RCC 7860 (cell line): ENCODE measurements at places on chromosomes 1 and 21.
A peak's percentile ranks its signal among the peaks of the same experiment; 100 is the strongest.

DNA sequence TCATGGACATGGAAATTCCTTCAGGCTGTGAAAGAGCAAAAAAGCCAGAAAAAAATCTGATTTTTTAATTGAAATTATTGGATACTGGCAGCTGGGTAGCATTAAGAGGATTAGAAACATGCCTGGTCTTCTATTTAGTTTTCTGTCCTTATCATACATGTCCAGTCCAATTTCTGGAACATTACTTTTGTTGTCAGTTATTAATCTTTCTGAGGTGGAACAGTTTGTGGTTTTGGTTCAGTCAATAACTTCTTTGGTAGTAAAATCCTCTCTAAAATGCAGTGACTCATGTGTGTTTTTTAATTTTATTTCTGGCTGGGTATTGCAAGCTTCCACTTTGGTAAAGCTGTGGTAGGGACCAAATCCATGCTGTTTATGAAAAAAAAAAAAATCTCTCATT lies 687.0 kb upstream of the ADGRL2 start:
- DNase-seq: peak; percentile 19

- no peak for DNase-seq
Observed at GRCh38 chr1:235495551-235495950, 8.7 kb downstream of the B3GALNT2 start.

DNA sequence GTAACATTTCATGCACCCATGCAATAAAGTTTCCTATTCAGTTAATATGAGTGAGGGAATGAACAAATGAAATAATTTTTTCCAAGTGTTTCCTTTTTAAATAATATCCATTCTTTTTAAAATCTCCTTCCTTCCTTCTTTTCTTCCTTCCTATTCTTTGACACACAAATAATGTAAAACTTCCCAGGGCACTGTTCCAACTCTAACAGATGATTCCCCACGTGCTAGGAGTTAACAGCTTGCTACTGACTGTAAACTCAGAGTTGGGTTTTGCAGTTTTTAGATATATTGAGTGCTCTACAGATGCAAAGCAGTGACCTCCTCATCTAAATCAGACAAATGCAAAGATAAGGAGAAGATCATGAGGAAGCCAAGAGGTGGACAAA lies 54.0 kb upstream of the POU2F1 start:
- no peak for DNase-seq

DNA sequence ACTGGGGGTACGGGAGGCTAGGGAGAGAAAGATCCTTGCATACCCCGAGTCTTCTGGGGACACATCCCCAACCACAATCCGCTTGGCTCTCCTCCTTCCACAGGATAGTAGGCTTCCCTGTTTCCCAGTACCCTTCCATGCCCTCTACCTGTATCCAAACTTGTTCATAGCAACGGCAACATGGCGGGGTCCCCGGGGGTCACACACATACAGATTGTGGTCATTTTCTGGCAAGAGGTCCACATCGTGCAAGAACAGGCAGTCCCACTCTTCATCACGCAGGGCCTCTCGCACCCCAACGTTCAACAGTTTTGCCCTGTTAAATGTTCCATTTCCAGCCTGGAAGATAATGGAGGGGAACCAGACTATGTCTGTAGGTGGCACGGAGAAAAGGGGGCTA lies 3.6 kb downstream of the B4GALT3 start:
- no peak for DNase-seq

GRCh38 chr1:61979729-61980128 lies 214.9 kb upstream of the L1TD1 start:
- no peak for DNase-seq

- DNase-seq: no peak
Observed at GRCh38 chr1:143721024-143721373, 250.8 kb downstream of the FAM72C start.

DNA sequence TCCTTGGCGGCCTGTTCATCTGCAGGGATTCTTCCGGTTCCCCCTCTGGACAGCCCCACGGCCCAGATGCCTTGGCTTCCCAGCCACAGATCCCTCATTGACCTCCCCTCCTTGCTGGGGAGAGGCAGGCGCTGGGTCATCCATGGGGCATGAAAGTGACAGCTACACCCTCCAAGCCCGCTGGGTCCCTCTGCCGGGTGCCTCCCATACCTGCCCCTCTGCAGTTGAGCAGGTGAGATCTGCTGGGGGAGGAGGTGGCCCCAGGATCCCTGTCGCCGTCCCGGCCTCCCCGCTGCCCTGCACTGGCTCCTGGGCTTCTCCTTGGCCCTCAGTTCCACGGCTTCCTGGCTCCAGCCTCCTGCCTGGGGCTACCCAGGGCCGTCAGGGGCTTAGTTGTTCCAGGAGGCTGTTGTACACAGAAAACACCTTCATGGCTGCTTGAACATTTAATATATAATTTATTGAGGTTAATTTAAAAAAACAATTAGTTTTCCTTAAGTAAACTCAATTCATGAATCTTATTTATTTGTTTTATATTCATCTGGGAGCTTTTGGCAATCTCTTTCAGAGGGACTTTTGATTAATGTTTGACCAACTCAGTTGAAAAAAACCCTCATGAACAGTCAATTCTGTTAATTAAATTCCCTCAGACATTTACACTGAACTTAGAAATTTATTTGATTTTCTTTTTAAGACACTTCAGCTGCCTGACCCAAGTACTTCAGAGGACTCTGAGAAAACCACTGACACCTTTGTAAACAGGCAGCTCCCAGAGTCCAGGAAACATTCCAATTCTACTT lies 67.6 kb upstream of the ABCG1 start:
- no peak for DNase-seq

DNA sequence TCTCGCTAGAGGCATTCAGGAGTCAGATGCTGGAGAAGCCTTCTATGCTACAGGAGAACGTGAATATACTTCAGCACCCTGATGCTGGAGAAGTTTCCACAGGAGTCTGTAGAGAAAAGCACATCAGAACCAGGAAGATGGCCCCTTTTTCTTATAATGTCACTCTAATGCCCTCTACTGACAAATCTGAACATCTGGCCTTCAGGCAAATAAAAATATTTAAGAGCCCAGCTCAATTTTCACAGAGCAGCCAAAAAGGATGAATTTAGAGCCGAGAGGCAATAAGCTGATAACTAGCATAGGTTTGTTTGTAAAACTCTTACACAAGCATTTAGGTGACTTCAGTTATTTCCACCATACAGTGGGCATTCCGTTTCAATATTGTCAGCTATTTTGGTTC lies 3.8 kb upstream of the RRP15 start:
- DNase-seq: no peak

DNA sequence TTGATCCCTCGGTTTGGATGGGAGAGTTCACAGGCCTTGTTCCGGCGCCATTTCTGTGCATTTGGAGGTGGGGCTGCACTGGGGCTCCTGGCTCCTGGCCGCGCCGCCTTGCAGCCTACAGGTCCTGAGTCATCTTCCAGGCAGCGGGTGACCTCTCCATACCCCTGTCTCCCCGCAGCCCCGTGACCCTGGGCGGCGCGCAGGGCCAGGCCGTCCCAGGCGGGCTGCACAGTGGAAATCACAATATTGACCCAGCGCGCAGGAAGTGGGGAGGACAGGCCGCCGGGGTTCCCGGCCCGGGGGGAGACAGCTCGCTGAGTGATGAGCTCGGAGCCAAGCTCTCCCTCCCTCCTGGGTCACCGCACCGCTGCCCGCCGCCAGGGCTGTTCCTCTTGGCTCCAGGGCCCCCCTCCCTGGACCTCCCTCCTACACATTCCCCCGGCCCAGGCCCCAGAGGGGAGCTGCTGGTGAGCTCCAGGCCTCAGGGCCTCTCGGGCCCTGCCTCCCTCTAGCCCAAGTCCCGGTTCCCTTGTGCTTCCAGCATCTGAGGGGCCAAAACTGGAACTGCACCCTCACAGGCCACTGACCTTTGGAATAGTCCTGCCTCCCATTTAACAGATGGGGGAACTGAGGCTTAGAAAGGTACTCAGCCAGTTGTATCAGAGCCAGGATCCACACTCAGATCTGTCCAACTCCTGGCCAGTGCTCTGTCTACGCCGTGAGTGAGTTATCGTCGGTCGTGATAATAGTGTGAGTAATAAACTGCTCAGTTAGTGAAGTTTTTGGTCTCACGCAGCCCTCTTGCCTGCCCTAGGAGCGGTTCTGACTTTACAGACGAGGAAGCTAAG lies 142.9 kb upstream of the WNT4 start:
- no peak for DNase-seq

GRCh38 chr1:98487620-98488019 lies 173.9 kb upstream of the SNX7 start:
- no peak for DNase-seq

DNA sequence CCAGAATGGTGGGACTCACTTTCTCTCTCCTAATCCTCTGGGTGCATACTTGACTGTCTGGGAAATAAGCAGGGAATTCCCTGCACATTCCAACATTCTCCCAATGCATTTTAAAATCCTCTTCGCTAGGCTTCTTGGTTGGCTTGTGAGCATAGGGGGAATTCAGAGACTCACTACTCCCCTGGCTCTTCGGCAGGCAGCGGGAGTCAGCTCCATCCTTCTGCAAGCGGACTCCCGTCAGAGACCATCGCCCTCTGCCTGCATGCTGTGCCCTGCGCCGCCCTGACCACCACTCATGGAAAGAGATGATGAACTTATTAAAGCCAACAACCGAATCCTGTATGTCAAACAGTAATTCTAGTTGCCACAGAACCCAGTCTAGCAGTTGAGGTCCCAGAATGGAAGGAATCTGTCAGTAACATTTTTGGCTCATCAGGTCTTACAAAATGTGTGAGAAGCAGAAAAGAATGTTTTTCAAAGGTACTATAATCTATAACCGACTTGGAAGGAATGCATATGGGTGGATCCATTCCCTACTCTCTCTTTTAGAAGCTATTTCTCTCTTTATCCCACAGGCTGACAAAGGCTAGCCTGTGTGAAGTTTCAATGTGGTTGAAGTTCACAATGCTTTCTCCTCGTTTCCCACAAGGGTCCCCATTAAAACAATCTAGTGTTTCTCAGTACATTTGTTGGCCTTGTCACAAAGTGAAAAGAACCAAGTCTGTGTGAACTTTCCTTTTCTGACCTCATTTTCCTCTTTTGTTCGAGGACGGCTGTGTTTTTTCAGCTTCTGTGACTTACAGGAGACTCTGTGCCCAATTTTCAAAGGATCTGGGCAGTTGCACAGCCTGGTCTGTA lies 119.1 kb upstream of the ADAR start:
- no peak for DNase-seq

- no peak for DNase-seq
Observed at GRCh38 chr21:36689324-36689723, 9.6 kb upstream of the SIM2 start.

- no peak for DNase-seq
Observed at GRCh38 chr1:169584483-169585144, 1.7 kb downstream of the F5 start.

GRCh38 chr1:202791077-202791747 lies 17.0 kb downstream of the KDM5B start:
- no peak for DNase-seq

DNA sequence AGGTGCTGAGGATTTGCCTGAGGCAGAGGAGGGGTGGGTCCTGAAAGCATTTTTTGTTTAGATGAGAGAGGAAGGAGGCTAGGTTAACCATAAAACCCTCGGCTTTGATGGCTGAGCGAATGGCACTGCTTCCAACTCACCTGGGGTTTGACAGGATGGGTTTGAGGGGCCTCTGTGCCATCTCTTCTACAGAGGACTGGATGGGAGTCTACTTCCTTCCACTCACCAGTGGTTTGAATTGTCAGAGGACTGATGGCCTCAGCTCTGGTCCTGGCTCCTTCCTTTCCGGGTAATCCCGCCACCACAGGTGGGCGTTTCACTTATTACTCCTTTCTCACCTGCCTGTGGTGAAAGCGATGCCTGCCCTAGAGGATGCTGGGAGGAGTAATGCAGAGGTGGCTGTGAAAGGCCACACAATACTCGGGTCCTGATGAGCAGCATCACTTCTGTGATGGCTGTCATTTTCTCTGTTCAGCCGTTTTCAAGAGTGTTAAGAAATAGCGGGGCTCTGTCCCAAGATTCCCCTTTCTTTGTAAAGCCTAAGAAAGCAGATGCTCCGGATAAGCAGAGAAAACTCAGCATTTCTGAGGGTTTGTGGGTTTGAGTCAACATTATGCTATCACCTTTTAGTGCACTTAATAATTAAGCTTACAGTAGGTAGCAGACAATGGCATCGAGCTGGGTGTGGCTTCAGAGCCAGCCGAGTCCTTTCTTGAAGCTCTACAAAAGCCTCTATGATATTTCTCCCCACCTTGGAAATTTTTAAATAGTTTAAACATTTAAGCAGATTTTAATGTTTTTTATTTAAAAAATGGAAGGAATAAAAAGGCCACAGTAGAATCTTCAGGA lies 220.7 kb downstream of the HLX start:
- DNase-seq: peak; percentile 83

- no peak for DNase-seq
Observed at GRCh38 chr1:29761159-29761928, 525.0 kb downstream of the PTPRU start.

GRCh38 chr1:29237852-29238619 lies 1.7 kb downstream of the PTPRU start:
- DNase-seq: no peak

- no peak for DNase-seq
Observed at GRCh38 chr1:197928849-197929336, 11.7 kb downstream of the LHX9 start.

DNA sequence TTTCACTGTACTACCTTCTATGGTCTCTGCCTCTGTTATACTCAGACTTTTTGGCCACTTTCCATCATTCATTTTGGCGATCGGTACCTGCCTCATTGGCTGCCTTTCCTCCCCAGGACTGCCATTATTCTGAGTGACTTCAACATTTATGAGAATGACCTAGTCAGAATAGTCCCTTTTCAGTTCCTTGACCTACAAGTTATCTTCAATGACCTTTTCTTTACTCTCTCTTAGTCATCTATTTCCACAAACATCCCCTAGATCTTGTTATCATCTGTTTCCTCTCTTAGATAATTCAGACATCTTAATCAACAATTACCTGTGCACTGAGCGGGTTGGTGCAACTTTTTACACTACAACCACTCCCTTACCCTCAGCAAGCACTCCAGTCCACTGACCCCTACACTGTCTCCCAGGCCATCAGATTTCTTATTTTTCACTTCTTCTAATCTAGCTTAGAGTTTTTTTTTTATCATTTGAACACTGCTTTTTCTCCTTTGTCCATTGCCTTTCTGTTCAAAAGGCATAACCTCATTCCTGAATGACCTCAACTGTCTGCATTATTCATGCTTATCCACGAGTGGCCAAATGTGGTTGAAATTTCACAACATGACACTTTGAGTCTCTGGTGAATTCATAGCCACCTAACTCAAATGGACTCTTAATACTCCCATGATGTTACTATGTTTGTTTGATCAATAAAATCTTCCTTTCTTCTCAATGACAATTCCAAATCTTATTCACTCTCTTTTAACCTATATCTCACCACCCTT lies 112.7 kb downstream of the HMCN1 start:
- peak; percentile 50 for DNase-seq

DNA sequence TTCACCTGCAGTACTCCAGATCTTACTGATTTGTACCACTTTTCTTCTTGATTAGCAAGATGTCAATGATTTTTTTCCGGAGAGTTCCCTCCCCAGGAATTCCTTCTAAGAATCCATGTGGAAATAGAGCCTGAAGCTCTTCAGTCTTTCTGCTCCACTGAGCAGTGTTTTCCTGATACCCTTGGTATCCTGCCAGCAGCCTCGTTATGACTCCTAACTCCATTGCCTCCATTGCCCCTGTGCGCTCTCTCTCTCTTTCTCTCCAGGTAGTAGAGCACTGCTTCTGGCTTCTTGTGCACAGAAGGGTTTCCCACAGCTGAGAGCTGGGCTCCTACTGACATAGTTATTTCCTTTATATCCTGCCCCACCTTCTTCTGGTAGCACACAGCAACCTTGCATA lies 12.2 kb downstream of the UBE2U start:
- peak; percentile 85 for DNase-seq
